ENCODE measurements at places on chromosomes 6 and 20.

DNA sequence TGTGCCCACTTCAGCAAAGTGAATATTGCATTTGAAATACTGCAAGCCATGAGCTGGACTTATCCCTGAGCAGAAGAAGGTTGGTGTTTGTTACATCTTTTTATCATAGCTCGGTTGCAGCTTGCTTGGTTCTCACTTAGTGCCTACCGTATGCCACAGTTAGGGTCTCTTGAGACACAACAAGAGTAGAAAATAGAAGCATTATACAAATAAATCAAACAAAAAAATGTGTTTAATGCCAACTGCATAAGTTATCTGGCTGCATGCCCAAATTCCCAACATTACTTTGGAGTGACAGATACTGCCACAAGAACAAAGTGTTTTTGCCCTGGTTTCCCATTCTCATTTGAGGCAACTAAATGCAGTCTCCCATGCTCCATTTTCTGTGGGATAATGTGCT, 53.9 kb upstream of the LAMP5 start:
- no peak for DNase-seq

DNA sequence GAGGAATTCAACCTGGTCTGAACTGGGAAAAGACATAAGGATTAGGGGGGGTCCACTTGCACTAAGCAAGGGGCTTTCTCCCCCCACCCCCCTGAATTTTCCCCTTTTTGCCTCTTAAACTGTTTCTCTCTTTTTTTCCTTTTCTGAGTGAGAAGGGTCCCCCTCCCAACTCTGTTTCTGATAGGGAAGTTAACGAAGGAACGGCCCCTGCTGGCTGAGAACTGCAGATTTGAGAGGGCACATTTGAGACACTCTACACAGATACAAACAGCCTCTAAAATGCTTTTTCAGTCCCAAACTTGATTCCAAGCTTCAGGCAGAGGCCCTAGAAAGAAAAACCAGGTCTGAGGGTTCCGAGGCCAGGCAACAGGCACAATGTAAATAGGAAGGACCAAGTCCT, 91.7 kb downstream of the JARID2 start:
- DNase-seq, result no peak

DNA sequence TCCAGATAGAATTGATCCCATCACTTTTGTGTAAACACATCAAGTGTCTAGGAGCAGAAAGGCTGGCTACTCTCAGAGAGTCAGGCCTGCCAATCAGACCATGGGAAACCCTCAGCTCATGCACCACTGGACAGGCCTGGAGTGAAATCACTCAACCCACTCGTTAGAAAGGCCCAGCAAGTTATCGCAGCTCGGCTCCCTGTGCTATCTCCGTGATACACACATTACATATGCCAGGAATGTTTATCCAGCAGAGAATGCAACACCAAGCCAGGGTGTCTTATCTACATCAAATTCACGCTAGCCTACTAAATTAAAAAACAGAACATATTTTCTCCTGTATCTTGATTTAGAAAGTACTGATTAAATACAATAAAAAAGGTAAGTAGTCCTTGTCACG, 232.4 kb upstream of the FOXQ1 start:
- no peak for DNase-seq

DNA sequence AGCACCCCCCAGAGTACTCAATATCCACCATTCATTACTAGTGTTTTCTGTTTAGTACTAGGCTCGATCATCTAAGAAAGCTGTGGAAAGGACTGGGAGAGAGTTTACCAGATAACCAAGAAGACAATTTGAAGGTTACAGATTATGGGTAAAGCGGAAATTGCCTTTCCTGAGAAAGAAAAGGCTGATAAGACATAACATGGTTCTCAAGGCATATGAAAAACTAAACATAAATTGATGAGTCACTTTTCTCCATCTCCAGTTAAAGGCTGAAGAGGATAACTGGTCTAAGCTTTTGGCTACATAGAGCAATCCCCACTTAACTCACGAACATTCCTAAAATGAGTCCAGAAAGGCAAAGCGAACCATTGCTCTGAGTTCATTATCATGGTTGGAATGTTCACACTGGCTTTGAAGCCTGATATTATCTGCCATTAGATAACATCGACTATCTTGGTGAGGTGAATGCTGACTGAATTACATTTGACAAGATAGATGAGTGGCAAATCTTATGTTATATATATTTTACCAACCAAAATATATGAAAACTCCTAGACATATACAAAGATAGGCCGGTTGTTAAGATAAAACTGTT, 65.8 kb downstream of the BTBD9 start:
- DNase-seq, result no peak

GRCh38 chr6:36029464-36029863, 1.9 kb downstream of the MAPK14 start:
- no peak for DNase-seq

- DNase-seq, result peak; percentile 29
Observed at GRCh38 chr6:56595490-56596122, 47.1 kb downstream of the DST start.

GRCh38 chr6:43491750-43492661, 14.6 kb downstream of the TJAP1 start:
- peak; percentile 72 for DNase-seq

DNA sequence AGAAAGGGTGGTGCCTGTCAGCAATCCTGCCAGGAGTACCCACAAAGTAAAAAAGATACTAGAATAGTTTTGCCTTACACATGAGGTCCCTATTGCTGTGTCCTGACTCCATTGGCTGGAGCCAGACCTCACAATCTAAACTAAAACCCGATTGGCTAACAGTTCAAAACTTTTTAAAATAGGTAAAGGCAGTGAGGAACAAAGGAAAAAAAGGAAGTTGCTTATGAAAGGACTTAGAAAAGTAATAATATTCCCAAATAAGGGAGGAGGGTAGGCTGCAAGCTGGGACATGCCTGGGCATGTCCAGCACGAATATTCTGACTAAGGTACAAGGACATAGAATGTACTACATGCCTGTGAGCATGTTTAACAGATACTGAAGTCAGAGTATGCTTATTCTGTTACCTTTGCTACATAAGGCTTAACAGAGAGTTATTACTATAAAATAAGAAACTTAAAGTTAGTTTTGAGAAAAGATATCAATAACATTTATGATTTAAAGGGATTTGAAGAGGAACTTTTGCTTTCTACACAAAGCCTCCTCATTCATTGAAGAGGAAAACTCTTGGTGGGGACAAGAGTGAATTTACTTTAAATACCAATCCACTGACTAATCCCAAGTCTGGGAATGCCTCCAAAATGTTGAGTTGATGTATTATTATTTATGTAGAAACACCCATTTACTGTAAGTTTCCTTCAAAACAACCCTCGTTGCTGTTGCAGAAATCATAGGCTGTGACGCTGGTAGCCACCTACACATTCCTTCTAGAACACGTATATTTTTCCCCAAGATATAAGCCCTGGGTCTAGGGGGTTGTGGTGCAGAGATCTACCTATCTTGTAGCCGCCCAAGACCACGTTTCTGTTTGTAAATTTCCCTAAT, 8.2 kb upstream of the MTHFD1L start:
- no peak for DNase-seq

DNA sequence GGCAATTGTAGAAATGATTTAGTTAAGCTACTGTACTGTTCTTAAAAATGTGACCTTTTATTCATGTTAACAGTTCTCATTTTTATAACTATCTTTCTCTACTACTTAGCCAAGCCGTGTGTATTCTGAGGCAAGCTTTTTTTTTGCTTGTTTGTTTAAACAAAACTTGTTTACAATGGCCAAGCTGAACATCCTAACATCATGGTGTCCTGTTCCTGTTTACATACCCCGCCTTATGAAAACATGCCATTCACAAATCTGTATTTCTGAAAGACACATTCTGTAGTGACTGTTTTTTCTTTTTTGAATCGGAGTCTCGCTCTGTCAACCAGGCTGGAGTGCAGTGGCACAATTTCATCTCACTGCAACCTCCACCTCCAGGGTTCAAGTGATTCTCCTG, 140.9 kb downstream of the NCOA3 start:
- no peak for DNase-seq

GRCh38 chr6:20440296-20440695, 38.6 kb downstream of the E2F3 start:
- DNase-seq, result no peak

DNA sequence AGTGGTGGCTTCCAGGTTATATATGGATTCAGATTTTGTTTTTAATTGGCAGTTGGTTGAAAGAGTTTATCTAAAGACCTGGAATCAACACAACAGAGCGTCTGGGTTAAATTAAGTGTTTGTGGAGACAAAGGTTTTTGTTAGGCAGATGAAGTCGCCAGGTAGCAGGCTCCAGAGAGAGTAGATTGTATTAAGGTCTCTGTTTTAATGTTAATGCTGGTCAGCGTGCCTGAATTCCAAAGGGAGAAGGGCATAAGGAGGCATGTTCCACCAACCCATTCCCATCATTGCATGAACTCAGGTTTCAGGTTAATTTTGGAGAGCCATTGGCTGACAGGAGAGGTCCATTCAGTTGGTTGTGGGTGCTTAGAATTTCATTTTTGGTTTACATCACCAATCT, 744.1 kb upstream of the GJE1 start:
- DNase-seq, result no peak

DNA sequence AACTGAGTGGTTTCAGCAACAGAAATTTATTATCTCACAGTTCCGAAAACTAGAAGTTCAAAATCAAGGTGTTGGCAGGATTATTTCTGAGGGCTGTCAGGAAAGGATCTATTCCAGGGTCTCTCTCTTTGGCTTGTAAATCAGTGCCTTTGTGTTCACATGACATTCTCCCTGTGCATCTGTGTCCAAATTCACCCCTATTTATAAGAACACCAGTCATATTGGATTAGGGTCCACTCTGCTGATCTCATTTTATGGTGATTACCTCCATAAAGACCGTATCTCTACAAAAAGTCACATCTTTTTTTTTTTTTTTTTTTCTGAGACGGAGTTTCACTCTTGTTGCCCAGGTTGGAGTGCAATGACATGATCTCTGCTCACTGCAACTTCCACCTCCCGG, 68.6 kb upstream of the MARCKS start:
- no peak for DNase-seq

DNA sequence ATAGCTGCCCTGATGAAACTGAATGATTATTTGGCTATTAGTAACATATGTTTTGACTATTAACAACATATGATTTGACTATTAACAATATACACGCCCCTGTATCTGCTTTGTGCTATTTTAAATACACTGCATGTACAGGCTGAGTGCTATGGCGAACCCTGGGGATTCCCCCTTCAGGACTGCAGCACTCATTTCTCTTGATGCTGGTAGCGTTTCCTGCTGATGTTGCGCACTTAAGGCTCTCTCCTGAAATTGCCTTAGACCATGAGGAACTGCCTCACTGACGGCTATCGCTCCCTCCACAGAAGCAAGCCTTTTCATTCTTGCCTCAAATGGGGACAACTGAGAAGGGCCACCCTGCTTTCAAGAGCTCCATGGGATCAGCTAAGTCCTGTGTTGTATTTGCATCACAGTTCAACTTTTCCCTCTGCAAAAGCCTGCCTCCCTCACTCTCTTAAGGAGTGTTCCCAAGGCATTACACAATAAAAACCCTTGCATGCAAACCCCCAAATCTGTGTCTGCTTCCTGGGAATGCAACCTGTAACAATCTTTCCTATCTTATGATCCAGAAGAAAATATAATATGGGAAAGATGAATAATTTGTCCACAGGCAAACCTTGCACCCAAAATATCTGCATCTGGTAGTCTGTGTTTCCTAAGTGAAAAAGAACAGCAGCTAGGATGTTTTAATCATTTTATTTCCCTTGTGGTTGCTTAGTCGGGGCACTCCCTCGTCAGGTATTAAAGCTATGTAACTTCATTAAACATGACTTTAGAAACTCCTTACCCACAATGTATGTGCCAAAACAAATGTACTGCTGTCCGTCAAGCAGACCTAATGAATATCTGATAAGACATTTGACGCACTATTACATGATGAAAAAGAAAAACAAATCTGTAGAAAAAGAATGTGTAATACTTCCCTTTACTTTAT, 456.4 kb downstream of the COL12A1 start:
- DNase-seq, result no peak

- DNase-seq, result peak; percentile 57
Observed at GRCh38 chr6:75481936-75482593, 11.5 kb downstream of the FILIP1 start.

GRCh38 chr6:134340179-134340975, 22.5 kb upstream of the SGK1 start:
- DNase-seq, result no peak

DNA sequence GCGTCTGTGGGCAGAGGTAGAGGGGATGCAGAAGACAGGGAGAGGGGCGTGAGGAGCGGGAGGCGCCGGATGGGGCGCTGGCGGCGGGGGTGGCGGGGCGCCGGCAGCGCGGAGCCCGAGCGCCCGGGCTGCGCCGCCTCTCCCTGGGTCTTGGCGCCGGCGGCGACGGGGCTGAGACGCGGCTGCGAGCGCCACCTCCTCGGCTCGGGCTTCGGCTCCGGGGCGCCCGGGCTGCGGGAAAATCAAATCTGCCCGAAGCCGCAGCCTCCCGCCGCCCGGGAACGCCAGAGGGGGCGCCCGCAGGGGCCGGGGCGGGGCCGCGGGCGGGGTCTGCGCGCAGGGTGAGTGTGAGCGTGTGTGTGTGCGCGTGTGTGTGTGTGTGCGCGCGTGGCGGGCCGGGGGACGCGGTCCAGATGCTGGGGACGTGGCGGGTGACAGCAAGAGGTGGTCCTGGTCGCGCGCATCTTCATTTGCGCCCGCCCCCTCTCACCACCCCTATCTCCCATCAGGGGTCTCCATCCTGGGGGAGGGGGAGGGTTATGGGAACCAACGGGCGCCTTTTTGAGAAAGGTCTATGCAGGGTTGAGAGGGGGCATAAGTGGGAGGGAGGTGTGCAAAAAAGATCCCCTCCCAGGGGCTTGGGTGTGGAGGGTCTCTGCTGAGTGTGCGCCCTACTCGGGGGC, 646 bp upstream of the CPNE5 start:
- DNase-seq, result peak; percentile 77

DNA sequence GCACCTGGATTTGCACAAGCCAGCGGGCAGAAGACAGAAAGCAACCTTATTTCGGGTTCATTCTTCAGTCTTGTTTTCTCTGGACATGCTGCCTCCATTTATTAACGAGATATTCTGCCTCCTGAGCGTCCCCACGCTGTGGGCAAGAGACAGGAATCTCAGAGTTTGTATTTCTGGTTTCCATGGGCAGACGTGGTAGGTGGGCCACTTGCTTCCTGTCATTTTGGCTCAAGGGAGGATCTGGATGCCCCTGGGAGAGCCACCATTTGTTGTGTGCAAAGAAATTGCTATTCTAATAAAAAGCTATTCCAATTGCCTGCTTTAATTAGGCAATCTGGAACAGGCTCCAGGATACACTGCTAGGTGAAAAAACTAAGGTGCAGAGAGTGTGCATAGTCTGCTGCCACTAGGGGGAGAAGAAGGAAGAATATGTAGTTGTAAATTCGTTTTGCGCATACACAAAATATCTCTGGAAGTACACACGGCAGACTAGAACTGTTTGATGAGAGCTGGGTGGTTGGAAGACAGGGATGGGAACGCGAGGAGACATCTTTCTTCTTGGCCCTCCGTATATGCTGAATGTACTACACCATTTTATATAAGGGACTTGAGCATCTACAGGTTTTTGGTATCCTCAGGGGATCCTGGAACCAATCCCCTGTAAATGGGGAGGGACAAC, 30.1 kb upstream of the SLC16A10 start:
- no peak for DNase-seq

DNA sequence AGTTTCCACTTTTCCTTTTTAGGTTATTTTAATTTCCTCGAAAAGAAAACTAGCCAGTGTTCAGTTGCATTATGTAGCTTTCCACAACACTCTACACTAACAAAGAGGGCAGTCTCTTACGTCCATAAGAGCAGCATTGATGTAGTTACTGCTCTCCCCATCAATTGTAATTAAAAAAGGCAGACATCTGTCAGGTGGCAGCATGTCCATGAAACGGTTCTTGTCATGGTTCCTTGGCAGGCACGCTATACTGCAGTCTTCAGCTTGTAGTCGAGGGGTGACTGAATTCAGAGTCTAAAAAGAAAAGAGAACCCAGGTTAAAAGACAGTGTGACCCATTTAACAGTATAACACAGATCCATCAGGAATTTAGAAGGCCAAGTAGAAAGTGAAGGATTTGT, 80.1 kb upstream of the THEMIS start:
- no peak for DNase-seq

All from uterus (tissue), 4 donors.